NCI-H2029 treated with DMSO at 0.1 percent for 48 hours (cell line): ENCODE measurements at places on chromosomes 3 and 15.
A peak's percentile ranks its signal among the peaks of the same experiment; 100 is the strongest.

DNA sequence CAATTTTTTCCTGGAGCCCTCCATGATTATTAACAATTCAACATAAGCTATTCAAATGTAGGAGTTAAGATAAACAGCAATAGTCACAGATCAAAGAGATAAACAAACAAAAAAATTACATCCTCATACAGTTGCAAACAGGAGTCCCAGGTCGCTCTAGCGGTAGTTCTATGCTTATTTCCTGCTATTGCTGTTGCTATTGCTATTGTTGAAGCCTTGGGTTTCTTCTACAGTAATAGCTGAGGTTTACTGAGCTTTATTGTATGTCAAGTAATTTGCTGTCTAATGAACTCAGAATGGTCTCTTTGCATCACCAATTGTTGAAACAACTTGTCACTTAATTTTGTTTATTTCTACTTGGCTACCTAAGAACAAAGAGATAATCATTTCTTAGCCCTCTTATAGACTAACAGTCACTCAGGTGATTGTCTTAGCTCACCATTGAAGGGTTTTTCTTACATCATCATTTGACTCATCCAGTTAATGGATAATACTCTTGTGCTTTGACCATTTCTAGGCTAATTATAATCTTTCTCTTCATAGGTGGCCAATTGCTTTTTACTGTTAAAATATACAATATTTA lies 654.6 kb downstream of the MECOM start:
- no peak for DNase-seq

GRCh38 chr15:79380755-79381497 lies 51.2 kb upstream of the MINAR1 start:
- peak; percentile 10 for DNase-seq

- no peak for DNase-seq
Observed at GRCh38 chr3:112437146-112438022, 61.9 kb downstream of the BTLA start.

DNA sequence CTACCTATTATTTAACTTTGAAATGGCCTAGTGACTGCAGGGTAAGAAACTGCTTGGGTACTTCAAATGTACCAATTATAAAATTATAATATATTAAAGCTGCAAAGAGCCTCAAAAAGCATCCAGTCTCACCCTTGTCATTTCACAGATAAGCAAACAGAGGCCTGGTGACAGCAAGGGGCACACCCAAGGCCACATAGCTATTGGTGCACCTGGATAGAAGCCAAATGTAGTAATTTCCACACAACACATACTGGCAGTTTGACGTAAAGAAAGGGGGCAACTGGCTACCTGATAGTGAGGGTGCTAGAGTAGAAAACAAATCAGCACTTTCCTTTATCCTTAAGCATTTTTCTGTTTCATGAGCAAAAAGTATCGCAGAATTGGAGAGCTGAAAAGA lies 51.1 kb downstream of the IFT57 start:
- DNase-seq, result no peak

DNA sequence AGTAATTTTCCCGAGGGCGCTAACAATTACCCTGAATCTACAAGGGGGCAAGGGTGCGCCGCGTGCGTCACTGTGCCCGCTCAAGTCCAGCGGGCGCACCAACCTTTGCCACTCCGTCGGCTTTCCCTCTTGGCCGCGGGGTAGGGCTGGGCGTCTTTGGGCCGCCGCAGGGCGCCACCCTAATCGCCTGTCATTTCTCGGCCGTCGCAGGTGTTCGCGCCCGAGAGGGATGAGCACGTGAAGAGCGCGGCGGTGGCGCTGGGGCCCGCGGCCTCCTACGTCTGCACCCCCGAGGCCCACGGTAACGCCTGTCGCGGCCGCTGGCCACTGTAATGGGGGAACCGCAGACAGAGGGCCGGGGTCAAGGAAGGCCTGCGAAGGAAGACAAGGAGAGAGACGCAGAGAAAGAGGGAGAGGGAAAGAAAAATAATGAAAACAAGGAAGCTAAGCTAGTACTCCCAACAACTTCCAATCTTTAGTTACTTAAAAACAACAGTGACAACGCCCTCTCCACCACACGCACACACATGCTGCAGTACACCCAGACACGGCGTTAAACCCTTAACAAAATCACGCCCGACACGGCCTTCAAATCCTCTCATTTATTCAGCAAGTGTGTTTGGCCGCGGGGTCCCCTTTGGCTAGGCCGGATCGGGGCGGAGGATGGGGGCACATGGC lies 3.8 kb downstream of the SKOR1 start:
- no peak for DNase-seq

DNA sequence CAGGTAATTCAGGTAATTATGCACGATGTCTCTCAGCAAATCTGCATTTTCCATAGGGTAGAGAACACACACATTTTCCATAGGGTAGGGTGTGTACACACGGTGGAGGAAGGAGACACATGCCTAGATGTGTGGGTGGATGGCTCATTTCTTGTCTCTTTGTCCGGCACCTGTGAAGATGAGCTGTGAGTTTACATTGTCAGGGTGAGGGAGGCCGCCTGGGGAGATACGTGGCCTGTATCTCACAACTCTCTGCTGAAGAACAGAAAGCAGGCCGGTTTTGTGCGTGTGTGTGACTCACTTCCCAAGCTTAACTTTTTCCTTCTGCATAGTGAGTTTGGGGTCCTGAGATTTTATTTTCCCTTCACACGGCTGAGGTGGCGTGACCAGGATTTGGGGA lies 60.3 kb downstream of the SLC6A6 start:
- no peak for DNase-seq

DNA sequence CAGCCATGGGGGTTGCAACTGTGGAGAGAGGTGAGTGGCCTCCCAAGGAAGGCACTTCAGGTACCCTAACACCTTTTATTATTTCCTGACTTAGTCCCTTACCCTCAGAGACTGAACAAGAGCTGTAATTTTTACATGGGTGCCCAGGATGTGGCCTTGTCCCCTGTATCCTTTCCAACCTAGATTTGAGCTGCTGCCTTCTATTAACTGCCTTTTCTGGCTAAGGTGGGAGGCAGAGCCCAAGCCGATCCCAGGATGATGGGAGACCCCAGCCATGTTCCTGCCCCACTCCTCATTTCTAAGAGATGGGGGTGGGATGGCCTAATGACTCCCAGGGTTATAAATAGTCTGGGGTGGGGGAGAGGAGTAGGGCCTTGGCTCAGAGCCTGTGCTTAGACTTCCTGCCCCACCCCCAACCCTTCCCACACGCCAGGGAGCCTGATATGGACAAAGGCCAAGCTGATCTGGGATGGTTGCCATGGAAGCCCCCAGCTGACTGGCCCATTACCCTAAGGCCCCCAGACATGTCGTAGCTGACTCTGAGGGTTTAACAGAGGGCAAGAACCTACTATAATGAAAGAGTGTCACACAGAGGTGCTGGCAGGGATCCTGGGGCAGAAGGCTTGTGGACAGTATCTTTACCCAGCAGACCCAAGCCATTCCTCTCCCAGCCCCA lies 1.9 kb downstream of the KLHDC8B start:
- DNase-seq, result peak; percentile 28

GRCh38 chr3:9729419-9729818 lies 2.1 kb upstream of the BRPF1 start:
- DNase-seq, result no peak

DNA sequence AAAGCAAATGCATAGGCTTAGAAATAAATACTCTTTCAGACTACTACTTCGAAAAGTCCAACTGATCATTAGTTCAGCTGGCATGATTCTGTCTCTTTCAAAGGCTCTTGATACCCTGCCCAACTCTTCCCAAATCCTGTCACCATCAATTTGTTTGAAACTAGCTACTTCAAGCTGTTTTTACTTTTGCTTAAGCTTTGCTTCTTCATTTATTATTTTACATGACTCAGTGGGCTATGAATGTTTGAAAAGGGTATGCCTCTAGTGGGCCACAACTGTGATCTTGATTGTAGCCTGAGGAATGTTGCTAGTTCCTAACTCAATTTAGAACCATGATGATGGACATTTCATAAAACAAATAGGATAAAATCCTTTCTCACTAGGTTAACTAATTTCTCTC lies 340.8 kb downstream of the NAALADL2 start:
- no peak for DNase-seq

GRCh38 chr3:129001101-129001805 lies at the start of gene EFCC1:
Gene EFCC1, plus strand, starts transcription at chr3:129001304. Its CDS starts 325 bp downstream, at chr3:129001629.
- no peak for DNase-seq

DNA sequence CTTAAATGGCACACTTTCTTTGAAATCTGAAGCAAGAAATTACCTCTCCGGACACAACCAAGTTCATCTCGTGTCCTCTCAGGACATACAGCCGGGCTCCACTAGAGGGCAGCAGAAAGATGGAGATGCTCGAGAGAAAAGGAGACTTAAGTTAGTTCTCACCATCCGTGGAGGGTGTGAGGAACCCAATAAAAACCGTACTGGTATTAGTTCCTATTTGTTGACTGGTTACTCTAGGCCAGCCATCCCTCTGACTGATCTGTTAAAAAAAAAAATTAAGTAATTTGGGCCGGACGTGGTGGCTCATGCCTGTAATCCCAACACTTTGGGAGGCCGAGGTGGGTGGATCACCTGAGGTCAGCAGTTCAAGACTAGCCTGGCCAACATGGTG lies 7.9 kb upstream of the CYP11A1 start:
- peak; percentile 12 for DNase-seq

GRCh38 chr3:197711973-197712707 lies 24.6 kb downstream of the RUBCN start:
- DNase-seq, result no peak

DNA sequence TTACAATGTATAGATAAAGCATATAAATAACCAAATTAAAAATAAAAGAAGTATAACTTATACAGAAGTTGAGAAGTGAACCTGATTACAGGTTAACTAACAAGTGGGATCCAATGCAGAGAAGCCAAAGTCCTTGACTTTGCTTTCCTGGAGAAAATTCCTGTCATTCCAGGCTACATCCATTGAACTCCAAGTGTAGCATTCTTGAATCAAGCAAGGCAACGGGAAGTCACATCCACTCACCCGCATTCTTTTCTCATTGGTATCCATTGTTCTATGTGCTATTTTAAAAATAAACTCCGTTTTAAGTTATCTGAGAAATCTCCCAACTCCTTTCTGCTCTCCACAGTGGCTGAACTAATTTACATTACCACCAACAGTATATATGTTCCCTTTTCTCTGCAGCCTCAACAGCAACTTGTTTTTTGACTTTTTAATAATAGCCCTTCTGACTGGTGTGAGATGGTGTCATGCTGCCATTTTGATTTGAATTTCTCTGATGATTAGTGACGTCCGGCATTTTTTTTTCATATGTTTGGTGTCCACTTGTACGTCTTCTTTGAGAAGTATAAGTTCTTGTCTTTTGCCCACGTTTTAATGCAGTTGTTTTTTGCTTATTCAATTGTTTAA lies 534.3 kb downstream of the ROBO1 start:
- no peak for DNase-seq

GRCh38 chr3:52144034-52144795 lies 10.0 kb downstream of the POC1A start:
- DNase-seq, result no peak
